T-helper 17 cell (primary cell): ENCODE measurements at places on chromosomes 12 and 14.

DNA sequence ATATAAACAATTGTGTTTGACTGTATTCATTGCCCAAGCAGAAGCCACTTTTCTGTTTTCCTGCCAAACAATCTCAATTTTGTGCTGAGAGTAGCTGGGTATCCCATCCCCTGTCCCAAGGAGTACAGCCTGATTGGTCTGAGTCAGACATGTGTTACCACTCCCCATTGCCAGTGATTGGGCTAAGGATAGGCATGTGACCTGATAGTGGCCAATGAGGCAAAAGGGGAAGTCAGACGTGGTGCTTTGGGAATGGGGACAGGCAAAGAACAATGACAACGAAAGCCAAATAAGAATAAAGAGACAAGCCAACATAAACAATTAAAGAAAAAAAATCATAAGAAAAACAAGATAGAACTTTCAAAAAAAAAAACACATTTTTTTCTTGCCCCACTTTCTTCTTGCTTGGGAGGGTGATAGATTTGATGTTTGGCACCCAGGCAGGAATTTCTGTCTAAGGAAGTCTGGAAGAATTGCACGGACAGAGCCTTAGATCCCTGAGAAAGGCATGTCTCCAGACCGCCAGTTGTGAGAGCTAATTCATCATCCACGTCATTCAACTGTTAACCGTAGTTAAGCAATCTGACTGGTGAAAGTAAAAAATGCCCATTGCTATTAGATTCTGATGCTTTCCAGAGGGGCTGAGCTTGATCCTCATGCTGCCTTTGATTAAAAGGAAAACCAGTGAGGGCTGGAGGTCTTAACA, 626.6 kb upstream of the TMEM132C start:
- DNase-seq: no peak

DNA sequence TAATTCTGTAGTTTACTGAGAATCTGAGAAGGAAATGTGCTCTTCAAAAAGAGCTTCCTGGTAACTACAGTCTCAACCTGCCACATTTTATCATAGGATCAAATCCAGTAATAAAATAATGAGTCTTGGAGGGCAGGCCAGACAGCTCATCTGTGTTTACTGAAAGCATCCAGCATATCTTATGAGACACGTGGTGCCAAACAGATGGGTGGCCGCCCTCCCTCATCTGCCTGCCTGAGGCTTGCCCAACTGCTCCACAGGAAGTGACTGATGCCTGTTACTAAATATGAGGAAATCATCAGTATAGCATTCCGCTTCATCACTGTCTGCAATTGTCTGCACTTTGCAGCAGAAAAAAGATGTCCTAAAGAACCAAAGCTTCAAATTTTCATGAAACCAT, 13.5 kb downstream of the DHRS7 start:
- peak; percentile 29 for DNase-seq

DNA sequence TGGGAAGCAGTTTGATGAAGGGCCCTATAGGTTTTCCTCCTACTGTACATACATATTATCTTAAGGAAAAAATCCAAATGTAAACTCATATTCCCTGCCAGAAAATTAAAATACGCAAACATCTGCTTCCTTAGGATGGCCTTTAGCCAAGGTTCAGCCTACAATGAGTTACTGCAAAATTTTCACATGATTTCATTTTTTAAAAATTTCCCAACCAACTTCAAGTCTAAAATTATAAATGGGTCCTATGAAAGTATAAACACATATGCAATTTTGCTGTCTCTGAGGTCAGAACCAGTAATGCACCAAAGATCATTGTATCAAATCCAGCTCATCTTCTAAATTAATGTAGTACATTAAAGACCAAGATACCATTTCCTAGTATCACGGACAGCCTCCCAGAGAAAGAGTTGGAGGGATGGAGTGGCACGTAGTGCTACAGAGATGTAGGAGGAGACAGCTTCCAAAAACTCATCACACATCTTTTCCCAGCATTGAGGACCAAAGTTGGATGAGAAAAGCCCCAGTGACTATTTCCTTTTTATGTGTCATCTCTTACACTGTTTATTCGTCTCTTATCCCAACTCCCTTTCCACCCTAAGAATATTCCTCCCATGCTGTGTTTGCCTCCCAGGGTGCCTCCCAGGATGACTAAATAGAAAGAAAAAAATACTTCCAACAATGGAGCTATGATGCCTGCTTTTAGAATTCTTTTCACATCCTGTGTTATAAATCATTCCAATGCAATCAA, 92.3 kb upstream of the SLCO1C1 start:
- no peak for DNase-seq

GRCh38 chr12:94831081-94831751, 172.3 kb downstream of the NDUFA12 start:
- DNase-seq: no peak

GRCh38 chr14:68181519-68182326, 362.1 kb downstream of the RAD51B start:
- DNase-seq: no peak

- no peak for DNase-seq
Measured at GRCh38 chr14:53880761-53881160, 75.9 kb downstream of the BMP4 start.

DNA sequence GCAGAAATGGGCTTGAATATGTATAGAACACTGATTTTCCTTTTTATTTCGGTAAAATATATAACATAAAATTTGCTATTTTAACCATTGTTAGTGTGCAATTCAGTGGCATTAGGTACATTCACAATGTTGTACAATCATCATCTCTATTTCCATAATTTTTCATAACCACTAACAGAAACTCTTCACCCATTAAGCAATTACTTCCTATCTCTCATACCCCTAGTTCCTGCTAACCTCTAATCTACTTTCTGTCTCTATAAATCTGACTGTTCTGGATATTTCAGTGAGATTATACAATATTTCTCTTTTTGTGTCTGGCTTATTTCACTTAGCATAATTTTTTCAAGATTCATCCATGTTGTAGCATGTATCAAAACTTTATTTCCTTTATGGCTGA, 8.9 kb upstream of the RNF212B start:
- no peak for DNase-seq
